ENCODE measurements at places on chromosomes 7 and 10.

GRCh38 chr7:15104411-15105092, 202.0 kb upstream of the DGKB start:
- DNase-seq, result no peak

- no peak for DNase-seq
These were observed 109.3 kb downstream of the TCF7L2 start for GRCh38 chr10:113059371-113059780.

DNA sequence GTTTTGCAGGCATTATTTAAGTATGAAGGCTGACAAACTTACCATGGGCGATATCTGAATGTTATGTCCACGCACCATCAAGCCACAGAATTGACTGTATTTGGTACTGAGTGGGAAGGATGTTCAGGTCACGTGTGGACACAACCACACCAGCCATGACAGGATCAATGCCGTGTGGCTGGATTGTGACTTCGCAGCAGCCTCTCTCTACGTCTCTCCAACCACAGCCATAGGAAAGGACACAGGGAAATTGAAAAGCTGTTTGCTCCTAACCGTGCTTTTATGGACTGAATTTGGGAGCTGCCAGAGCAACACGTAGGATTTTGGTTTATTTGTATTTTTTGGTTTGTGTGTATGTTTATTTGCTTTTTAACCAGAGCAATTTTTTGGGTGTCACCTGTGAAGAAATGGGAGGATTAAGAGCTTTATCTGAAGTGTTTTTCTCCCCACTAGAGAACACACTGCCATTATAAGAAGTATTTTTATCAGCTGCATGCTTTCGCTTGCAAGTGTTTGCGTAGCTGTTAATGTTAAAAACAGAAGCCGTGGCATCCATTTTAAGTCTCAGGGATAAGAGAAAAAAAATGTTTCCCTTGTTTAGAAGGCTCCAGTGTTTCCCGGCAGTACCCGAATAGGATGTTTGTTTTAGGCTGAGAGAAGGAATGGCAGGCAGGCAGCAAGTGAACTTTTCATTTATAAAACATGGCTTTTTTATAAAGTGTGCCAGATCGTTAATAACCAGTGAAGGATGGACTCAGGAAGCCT, 401.1 kb upstream of the NFE2L3 start:
- DNase-seq, result no peak

- no peak for DNase-seq
These were observed 480.5 kb upstream of the FOXK1 start for GRCh38 chr7:4201566-4201965.

GRCh38 chr10:48626986-48627731, 22.3 kb upstream of the ARHGAP22 start:
- no peak for DNase-seq

GRCh38 chr10:3423384-3423783, 250.8 kb upstream of the PITRM1 start:
- no peak for DNase-seq

- peak; percentile 62 for DNase-seq
These were observed 10.1 kb downstream of the DENND10 start for GRCh38 chr10:119113751-119114732.

- DNase-seq, result no peak
These were observed 6.9 kb downstream of the CPA4 start for GRCh38 chr7:130299866-130300265.

DNA sequence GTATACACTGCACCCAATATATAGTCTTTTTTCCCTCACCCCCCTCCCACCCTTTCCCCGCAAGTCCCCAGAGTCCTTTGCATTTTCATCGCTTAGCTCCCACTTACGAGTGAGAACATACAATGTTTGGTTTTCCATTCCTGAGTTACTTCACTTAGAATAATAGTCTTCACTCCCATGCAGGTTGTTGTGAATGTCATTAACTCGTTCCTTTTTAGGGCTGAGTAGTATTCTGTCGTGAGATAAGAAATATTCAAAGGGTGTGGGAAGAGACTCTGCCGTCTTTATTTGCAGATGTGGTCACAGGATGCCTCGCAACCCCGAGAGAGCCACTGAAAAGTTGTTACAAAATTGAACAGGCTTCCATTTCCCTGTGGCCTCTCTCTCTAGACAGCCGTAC, 137.9 kb upstream of the SH2B2 start:
- no peak for DNase-seq

DNA sequence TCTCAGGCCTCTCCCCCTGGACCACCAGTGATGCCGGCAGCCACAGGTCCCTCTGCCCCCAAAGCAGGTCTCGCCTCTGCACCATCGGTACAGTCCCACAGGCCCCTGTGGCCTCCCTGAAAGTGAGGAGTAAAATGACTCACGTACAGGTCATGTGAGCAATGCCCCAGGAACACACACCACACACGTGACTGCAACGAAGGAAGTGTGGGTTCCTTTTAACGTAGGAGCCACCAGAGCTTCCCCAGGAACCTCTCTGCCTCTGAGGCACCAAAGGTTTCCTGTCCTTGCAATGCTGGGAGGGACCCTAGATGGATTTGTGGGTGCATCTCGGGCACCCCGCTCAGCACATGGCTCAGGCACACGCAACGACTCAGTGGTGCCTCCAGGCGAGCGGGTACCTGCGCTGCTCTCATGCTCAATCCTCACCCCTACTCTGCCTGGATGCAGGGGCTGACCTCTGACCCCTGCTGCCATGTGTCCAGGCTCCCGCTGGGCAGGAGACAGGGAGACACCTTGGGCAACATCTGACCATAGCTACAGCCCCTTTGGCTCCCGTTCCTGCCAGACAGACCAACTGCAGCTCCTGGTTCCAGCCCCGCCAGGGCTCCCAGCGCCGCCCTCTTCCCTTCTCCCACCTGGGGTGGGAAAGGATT, 120.7 kb downstream of the PRKAG2 start:
- DNase-seq, result no peak

GRCh38 chr7:115356139-115356746, 434.3 kb downstream of the MDFIC start:
- DNase-seq, result no peak

GRCh38 chr7:45594745-45595535, 20.8 kb downstream of the ADCY1 start:
- DNase-seq, result no peak

DNA sequence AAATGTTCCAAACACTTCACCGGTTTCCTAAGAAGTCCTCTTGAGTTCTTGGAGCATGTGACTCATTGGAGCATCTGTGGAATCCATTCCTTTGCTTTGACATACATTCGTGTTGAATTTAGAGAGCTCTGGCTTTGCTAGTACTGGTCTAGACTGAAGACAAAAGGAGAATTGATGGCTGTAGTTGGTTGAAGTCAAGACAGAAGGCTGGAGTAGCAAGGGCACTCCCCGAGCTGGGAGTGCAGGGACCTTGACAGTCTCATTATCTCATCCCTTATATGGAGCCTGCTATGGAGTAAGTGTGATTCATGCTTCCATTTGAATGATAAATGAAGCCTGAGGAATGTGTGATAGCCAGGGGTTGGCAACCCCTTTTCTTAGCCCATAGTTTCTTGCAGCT, 1249.1 kb downstream of the TYW1 start:
- DNase-seq, result no peak

DNA sequence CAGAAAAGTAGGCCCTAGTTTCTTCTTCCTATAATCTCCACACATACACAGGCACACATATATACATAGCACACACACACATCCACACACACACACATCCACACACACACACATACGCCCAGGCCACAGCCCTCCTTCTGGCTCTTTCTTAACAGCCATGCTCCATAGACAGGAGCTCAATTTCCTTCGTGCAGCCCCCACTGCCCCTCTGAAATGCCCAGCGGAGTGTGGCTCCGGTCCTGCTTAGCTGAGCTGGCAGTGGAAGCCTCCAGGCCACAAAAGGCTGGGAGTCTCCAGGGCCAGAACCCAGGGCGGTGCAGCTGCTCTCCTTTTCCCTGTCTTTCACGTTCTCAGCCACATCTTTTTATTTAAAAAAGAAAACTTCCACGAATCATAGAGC, 282.9 kb upstream of the IGFBP3 start:
- no peak for DNase-seq

DNA sequence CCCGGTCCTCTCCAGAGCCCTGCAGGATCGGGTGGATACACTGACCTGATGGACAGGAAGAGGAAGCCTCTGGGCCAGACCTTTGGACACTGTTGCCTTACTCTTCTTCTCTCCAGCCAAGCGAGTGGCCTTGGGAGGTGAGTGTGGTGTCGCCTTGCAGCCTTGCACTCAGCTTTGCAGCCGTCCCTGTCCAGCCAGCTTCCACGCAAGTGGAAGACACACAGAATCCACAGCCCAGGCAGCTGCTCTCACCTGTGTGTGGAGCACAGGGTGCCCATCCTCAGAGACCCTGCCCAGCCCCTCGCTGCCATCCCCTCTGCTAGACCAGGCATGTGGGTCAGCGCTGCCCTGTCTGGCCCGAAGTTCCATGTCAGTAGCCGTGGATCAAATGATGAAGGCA, 239.1 kb downstream of the EBF3 start:
- no peak for DNase-seq

GRCh38 chr7:100515072-100515532, 23.9 kb upstream of the AGFG2 start:
- no peak for DNase-seq
